Fibroblast of the aortic adventitia (primary cell): ENCODE measurements at places on chromosomes 12 and 14. TPM values are rescaled to one million over a fixed set of nuclear protein-coding genes. Genes with fewer than 3 reads are reported as not detected.
A peak's percentile ranks its signal among the peaks of the same experiment; 100 is the strongest.

TMPO gene
- 49.4 and 130 TPM in 2 replicates for total RNA-seq

TAS2R46 gene
- 4.7 and 8.8 TPM in 2 replicates for total RNA-seq

- no peak for DNase-seq
Measured at GRCh38 chr14:34568803-34569202, 29.3 kb upstream of the EAPP start.

- DNase-seq: peak; percentile 39
Measured at GRCh38 chr12:89212339-89212771, 139.9 kb downstream of the DUSP6 start.

DNA sequence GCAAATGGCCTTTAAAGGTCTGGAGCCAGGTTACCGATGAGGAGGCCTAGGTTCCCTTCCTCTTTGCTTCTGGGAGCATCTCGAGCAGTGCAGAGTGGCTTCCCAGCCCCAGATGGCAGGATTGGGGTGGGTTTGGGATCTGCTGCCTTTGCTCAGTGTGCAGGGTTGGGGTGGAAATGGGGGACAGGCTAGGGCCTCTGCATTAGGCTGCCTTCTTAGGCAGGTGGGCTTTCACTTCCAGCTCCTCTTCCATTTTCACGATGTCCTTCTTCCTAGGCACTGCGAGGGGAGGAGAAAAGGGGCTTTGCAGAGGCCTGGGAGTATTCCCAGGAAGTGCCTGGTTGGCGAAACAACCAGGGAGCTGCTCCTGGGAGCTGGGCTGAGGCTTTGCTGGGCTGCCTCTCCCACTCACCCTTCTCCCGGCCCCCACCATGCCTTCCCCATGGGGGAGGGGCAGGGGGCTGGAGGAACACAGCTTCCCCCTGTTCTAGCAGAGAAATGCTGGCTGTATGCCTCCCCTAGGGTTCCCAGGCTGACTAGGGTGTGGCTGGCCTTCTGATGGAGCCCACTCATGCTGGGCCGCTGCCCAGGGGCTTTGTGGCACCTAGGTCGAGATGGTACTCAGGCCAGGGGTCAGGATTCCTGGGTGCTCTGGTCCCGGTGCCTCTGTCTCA is 2.4 kb downstream of the NR4A1 start:
- peak; percentile 70 for DNase-seq

GRCh38 chr14:77681196-77682157 is 26.3 kb downstream of the ALKBH1 start:
- peak; percentile 13 for DNase-seq

CHGA gene
- total RNA-seq: 0.18 TPM in 1 of 2 replicates, not detected in the other

- peak; percentile 40 for DNase-seq
Measured at GRCh38 chr14:89618330-89618708, 201.3 kb upstream of the FOXN3 start.

NABP2 gene
- total RNA-seq: 13.9 and 31.5 TPM in 2 replicates

CFAP54 gene
- 3.0 and 5.6 TPM in 2 replicates for total RNA-seq

GRCh38 chr14:101808020-101808641 is 46.6 kb downstream of the PPP2R5C start:
- DNase-seq: no peak

DNA sequence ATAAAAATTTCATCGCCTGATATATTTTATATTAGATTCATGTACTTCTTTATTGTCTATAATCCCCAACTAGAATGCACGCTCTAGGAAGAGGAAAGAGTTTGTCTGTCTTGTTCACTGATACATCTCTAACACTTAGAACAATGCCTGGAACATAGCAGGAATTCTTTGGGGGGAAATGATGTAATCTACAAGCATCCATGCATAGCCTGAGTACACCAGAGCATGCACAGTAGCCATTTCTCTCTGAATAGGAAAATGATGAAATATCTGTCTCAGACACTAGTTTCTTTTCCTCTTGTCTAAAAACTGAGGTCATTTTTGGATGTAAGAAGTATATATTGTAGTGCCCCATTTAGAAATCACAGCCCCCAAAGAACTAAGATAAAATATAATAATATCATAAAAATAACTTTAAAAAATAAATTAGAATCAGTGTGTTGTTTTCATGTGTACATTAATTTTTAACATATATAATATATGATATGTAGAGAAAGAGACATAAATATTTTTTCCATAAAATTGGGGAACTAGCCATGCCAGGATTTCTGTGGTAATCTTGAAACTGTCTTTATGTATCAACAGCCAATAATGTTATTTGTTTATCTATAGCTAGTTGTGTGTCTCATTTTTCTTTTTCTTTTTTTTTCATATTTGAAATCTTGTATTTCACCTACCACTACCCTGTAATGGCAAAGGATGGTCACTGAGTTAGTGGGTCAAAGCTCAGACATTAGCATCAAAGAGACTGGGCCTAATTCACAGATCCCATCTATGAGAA is 155.6 kb upstream of the TMCC3 start:
- peak; percentile 84 for DNase-seq

DNA sequence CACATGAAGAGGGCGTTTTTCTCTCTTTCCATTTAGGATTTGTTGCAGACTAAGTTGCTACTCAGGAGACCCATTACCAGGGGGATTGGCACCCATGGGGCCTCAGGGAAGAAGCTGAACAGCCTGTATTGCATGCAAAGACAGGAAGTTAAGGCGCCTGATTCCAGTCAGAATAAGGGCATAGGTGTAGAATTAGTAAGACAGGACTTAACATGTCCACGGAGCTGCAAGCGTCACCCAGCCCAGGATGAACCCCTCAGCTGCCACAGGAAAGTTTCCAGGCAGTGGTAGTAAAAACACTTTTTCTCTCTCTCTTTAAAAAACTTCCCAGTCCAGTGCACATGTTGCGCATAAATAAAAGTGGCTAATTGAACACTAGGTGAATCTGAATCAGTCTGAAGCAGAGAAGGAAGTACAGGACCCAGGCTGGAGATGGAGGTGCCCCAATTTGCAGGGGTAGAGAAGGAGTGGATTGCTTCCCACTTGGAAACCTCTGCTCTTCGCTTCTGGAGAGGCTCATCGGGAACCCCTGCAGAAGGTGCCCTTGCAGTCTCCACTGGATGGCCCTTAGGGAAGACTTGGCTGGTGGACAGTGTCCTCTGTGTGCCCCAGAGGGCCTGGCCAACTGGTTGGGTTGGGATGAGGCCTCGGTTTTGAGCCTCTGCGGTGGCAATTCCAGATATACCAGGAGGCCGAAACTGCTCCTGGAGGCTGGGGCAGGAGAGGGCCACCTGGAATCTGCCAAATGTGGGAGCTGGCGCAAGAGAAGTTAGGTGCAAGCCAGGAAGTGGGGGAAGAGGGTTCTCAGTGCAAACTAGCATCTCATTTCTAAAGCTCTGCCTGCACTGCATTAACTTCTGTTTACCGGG is 10.7 kb upstream of the TBX3 start:
- no peak for DNase-seq

GRCh38 chr14:24366413-24366720 is 1.6 kb upstream of the NFATC4 start:
- DNase-seq: no peak

DNA sequence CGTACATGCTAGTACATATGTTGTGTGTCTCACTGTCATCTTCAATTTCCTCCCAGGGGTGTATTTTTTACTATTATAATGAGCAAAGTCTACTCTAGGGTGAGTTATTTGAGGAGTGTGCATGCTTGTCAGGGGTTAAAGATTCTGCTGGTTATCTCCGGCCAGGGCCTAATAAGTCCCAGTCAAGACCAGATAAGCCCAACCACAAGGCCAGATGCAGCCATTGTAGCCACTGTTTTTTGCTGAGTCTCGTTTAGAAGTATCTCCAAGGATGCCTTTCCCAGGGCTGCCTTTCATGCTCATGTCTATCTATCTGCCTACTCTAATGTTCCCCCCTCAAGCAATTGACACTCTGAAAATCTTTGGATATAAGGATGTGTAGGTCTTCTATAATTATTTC is 300.5 kb downstream of the IPO8 start:
- no peak for DNase-seq

GRCh38 chr12:20211981-20212421 is 156.3 kb upstream of the PDE3A start:
- DNase-seq: peak; percentile 74

- DNase-seq: no peak
Measured at GRCh38 chr12:4277857-4278256, 4.3 kb downstream of the CCND2 start.

GRCh38 chr14:40987481-40987880 is 619.2 kb upstream of the LRFN5 start:
- DNase-seq: no peak

EPYC gene
- not detected in 2 replicates for total RNA-seq

DNA sequence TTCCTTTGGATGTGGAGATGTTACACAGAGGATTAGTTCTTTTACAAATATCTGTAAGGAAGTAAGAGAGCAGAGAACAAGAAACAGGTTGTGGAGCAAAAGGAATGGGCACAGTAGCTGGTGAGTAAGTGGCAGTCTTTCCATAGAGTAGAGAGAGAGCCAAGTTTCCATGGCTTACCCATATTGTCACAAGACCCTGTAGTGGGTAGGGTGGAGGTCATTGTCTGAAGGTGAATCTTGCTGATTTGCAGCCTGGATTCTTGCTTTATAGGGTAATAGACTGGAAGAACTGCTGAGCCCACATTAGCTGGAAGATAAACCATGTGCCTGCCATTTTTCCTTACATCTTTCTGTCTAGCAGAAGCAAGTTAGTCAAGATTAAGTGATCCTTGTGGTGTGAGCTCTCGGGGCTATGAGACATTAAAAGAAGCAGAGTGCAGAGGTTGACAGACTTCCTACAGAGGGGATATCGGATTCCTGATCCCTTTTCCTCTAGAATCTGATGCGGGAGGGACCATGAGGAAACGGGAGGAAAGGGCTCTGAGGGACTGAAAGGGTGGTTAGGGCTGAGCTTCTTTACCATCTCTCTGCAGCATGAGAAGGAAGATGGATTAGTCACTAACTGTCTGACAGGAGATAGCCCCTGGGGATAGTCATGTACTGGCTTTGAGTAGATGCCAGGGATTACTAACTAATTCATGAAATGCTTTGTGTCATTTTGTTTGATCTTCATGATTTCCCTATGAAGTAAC is 44.0 kb upstream of the LRTM2 start:
- DNase-seq: peak; percentile 69

GRCh38 chr12:49331380-49332222 is 5.4 kb downstream of the C1QL4 start:
- peak; percentile 73 for DNase-seq

GRCh38 chr14:77158175-77158881 is 16.7 kb upstream of the ZDHHC22 start:
- peak; percentile 75 for DNase-seq

ADCY6 gene
- total RNA-seq: 30.3 and 31.5 TPM in 2 replicates

- DNase-seq: no peak
Measured at GRCh38 chr12:105814283-105814682, 324.5 kb downstream of the NUAK1 start.

CD163 gene
- not detected in 2 replicates for total RNA-seq

- peak; percentile 57 for DNase-seq
Measured at GRCh38 chr14:37056473-37056872, 115.9 kb downstream of the SLC25A21 start.

DNA sequence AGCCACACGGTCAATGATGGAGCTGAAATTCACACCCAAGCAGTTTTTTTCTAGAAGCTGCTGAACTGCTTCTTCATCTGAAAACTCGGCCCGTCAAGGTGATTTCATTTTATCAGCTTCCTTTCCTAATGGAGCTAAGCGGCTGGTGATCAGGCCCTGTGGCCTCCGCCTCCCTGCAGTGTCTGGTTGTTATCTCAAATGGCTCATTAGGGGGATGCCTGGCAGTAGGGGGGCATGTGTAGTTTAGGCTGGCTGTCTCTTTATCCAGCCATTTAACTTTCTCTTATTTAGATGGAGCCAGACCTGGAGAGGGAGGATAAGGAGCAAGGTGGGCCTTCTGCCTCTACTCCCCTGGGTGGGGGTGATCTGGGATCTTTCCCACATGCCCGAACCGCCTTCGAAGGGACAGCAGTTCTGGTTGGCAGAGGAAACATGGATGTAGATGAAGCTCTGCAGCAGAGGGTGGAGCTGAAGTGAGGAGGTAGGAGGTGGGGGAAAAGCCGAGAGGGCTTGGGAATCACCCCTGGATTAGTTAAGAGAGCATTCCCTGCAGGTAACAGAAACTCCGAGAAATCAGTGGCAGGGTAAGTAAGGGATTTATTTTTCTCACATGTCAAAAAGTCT is 64.4 kb downstream of the TGFB3 start:
- no peak for DNase-seq

DNA sequence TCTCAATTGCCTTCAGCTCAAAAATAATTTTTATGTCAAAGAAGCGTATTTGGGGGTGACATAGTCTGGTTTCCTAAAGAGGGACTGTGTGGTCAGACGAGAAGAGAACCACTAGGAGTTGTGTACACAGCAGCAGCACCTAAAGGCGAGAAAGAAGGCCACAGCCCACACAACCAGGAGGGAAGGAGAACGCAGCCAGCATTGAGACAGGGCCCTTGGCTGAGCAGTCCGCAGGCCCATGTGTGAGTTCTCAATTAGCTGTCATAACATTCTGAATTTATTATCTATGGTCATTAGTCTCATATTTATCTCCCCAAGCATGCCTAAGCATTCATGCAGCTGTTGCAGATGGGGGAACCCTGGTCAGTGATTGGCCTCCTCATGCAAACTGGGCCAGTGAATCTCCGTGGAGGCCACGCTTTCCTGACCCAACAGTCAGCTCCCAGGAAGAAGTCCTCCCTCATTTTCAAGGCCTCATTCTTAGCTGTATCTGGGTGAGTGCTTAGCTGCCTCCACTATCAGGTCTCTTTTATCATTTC is 81.2 kb upstream of the ATF7IP start:
- peak; percentile 17 for DNase-seq

DNA sequence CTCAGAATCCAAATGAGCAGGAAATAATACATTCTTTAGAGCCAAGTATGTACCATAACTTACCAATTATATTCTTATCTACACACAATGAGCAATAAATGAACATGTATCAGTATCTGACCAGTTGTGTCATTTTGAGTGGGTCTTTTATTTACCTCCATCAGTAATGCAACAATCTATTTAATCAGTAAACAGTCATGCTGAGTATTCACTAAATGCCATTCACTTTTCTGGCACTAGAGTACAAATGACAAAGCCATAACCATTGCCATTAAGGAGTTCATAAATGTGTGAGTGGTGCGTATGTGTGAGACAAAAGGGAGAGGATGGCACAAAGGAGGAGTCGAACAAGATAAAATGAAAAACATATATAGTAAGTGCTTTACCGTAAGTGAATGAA is 1.5 kb upstream of the STRAP start:
- no peak for DNase-seq

OVCH1 gene
- 0.08 and 0.27 TPM in 2 replicates for total RNA-seq

GRCh38 chr14:54699735-54700134 is 132.8 kb downstream of the SAMD4A start:
- no peak for DNase-seq

MGAT4C gene
- total RNA-seq: under 0.01 and 0.09 TPM in 2 replicates

- peak; percentile 97 for DNase-seq
Measured at GRCh38 chr12:106288494-106289195, 13.9 kb upstream of the TCP11L2 start.

FAM181A gene
- not detected in 2 replicates for total RNA-seq
